Tibial nerve (tissue), 4 donors: ENCODE measurements at places on chromosomes 2 and 18. TPM values are rescaled to one million over a fixed set of nuclear protein-coding genes. Genes with fewer than 3 reads are reported as not detected.

- DNase-seq, result no peak
- H3K4me1 ChIP-seq, result no peaks in the 10 kb centered on the region
- H3K27me3 ChIP-seq, result no peaks in the 10 kb centered on the region
- H3K36me3 ChIP-seq, result no peaks in the 10 kb centered on the region
These were observed 243.6 kb upstream of the EPAS1 start for GRCh38 chr2:46053564-46053963.

DNA sequence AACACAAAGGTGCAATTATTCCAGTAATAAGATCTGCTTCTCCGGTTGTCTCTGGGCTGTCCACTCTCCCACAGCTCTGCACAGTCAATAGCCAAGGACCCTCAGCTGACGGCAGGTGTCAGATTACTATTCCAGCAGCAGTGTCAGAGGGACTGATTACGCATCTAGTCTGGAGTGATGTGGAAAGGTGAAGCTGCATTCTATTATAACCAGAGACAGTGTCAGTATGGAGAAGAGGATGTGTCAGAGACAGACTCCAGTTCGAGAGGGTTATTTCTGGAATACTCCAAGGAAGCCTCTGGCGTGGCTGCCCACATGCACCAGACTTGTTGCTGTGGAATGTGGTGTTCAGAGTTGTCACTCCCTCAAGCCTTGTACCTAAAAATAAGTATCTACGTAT is 163.6 kb upstream of the TMEM200C start:
- H3K4me1 ChIP-seq, result no peaks in the 10 kb centered on the region
- DNase-seq, result no peak
- H3K36me3 ChIP-seq, result no peaks in the 10 kb centered on the region
- no peak overlapping the region for H3K4me3 ChIP-seq
- H3K27ac ChIP-seq, result no peak overlapping the region

- no peaks in the 10 kb centered on the region for H3K36me3 ChIP-seq
- H3K4me3 ChIP-seq, result no peak overlapping the region
- no peaks in the 10 kb centered on the region for H3K4me1 ChIP-seq
- no peaks in the 10 kb centered on the region for H3K27me3 ChIP-seq
- no peak for DNase-seq
These were observed 53.5 kb downstream of the COLEC12 start for GRCh38 chr18:446941-447560.

GAD1 gene
- total RNA-seq, result not detected

EPAS1 gene
- 270 TPM for total RNA-seq

DRC1 gene
- 0.22 TPM for total RNA-seq

CSRNP3 gene
- total RNA-seq, result 2.1 TPM

NEB gene
- total RNA-seq, result 1.2 TPM

POTEC gene
- total RNA-seq, result not detected

HRH4 gene
- 0.60 TPM for total RNA-seq

GCFC2 gene
- 46.1 TPM for total RNA-seq

INHBB gene
- total RNA-seq, result 24.3 TPM
